Cortex of kidney (tissue), 1 donor: ENCODE measurements at places on chromosomes 4 and X.

DNA sequence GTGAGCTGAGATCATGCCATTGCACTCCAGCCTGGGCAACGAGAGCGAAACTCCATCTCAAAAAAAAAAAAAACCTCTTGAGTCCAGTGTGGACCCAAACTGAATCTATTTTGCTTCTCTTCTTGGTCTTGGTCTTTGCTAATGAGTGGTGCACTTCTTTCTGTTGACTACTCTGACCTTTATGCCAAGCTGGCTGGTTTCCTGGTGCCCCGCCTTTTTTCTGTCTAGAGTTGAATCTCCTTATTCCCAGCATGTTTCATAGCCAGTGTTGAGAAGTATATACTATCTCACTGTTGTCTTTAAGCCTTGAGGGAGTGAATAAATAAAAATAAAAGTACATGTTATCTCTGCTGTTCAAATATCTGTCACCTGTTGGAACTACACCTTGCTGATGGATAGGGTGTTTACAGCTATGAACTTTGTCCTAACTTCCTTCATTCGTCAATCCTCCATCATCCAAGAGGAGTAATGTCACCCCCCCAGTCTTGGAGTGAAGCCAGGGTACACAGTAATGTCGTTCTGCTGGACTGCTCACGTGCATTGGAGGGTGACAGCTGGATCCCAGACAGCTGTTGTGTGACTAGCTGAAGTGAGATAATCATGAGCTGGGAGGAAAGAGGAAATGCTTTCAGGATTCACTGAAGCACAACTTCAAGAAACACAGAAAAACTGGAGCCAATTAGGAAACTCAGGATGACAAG lies 99.3 kb upstream of the PRKG2 start:
- no peak for DNase-seq

- DNase-seq: no peak
Observed at GRCh38 chrX:133988010-133988409, 2.6 kb upstream of the GPC3 start.

DNA sequence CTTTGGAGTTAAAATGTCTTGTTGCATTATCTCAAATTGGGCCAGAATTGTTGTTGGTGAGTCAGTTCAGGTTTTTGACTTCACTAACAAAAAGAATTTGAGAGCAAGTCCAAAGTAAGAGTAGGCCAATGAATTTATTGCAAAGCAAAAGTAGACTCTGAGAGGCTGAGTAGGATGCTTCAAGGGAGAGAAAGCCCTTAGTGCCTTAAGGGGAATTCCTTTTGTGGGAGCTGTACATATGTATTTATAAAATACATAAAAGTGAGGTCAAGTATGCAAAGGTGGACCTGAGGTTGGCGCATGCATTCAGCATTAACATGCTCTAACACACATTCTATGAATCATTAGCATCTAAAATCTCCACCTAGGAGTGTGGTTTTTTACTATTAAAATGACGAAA lies 565.4 kb downstream of the GRXCR1 start:
- DNase-seq: no peak

GRCh38 chrX:70029863-70030262 lies 19.9 kb downstream of the AWAT2 start:
- no peak for DNase-seq

DNA sequence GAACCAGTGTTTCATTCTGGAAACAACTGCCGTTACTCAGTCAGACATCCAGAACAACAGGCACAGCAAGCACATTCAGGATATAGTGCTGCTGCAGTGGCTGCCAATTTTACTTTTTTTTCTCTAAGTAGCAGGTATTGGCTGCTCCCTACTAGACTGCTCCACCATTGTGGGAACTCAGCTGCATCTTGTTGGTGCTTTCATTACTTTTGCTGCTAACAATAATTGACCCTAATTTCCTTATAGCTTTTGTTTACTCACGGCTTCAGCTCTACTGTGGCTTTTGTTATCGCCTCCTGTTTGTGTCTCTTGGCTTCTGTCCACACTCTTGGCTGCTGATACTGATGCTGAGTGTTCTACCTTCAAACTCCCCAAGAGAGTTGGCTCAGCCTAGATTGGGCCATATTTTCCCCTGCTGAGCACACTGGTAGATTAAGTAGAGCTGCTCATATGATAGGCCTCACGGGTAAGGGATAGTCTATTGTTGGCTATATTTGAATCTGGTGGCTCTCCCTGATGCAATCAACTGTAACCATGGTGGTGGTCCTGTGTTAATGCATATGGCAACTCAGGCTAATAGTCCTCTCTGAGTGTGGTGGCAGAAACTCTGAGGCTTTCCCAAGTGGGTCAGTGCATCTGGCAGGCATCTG lies 44.5 kb upstream of the IL2 start:
- no peak for DNase-seq

GRCh38 chrX:81255876-81256275 lies 54.0 kb downstream of the SH3BGRL start:
- no peak for DNase-seq

GRCh38 chr4:30875658-30876269 lies 155.6 kb downstream of the PCDH7 start:
- DNase-seq: no peak

DNA sequence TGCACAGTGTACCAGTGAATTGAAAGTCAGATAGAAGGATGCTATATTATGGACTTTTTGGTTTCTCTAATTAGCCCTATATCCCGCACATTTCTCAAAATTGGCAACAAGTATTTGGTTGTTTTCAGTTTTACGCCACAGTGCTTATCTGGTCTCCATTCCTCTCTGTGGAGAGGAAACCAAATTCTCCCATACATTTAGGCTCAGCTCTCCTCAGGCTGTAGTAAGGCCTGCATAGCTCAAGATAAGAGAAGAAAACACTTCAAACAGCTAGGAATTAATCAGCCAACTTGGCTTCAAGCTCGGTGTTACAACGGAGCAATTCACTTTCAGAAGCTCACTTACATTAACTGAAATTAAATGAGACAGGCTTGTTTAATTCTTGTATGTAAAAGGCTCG lies 263.2 kb downstream of the PDHA2 start:
- no peak for DNase-seq

GRCh38 chr4:139789096-139789654 lies 123.6 kb downstream of the MGST2 start:
- no peak for DNase-seq
